ENCODE measurements at places on chromosomes 7 and 10. TPM values are rescaled to one million over a fixed set of nuclear protein-coding genes. Genes with fewer than 3 reads are reported as not detected.

HOXA2 gene
- total RNA-seq = not detected

P4HA1 gene
- 48.6 TPM for total RNA-seq

VWA2 gene
- 1.6 TPM for total RNA-seq

TMEM196 gene
- not detected for total RNA-seq

TYSND1 gene
- total RNA-seq = 13.4 TPM

SFXN2 gene
- total RNA-seq = 32.7 TPM

BEND7 gene
- 11.6 TPM for total RNA-seq

- no peaks in the 10 kb centered on the region for H3K4me1 ChIP-seq
- DNase-seq = no peak
- no peaks in the 10 kb centered on the region for H3K36me3 ChIP-seq
- H3K4me3 ChIP-seq = no peak overlapping the region
- H3K27me3 ChIP-seq = no peaks in the 10 kb centered on the region
Measured at GRCh38 chr7:47737601-47738000, 155.7 kb upstream of the TNS3 start.

GRCh38 chr7:116097365-116098009 is 66.9 kb upstream of the TFEC start:
- no peak overlapping the region for H3K4me3 ChIP-seq
- H3K27me3 ChIP-seq = no peaks in the 10 kb centered on the region
- no peaks in the 10 kb centered on the region for H3K36me3 ChIP-seq
- no peaks in the 10 kb centered on the region for H3K4me1 ChIP-seq
- no peak for DNase-seq

DNA sequence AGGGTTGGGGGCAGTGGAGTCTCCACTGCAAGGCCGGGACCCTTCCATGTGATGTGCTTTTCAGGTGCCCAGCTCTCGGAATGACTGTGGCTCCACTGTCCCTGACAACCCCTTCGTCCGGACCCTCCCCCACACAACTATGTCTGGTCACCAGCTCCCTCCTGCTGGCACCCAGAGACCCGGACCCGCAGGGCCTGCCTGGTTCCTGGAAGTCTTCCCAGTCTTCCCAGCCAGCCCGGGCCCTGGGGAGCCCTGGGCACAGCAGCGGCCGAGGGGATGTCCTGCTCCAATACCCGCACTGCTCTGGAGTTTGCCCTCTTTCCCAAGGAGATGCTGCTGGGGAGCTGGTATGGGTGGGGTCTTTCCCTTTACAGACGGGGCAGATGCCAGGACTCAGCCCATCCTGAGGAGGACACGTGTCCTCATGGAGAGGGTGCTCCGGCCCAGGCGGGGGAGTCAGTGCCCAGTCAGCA is 5.5 kb downstream of the ATP6V0E2 start:
- H3K4me3 ChIP-seq = no peak overlapping the region
- H3K36me3 ChIP-seq = no peaks in the 10 kb centered on the region
- no peaks in the 10 kb centered on the region for H3K27me3 ChIP-seq
- H3K27ac ChIP-seq = no peak overlapping the region

DNA sequence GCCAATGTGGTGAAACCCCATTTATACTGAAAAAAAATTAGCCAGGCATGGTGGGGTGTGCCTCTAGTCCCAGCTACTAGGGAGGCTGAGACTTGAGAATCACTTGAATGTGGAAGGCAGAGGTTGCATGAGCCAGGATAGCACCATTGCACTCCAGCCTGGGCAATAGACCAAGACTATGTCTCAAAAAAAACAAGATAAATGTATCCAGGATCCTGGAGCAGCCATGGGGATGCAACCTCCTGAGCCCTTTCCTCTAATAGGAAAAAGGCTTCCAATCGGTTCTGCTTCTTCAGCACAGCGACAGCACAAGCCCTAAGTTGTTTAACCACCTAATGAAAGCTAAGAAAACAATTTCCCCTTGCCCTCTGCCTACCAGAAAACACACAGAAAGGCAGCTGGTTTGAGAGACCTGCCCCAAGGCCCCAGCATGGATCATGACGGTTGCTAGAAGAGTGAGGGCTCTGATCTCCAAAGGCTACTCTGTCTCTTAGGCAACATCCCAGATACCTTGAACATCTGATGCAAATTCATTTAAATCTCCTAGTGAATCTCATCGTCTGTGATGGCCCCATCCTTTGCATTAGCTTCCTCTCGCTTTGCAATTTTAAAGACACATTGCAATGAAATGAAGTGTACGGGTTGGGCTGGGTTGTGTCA is 220.8 kb downstream of the ARHGAP21 start:
- no peak overlapping the region for H3K27ac ChIP-seq
- H3K27me3 ChIP-seq = no peaks in the 10 kb centered on the region
- peaks cover 2% of the 10 kb centered on the region for H3K36me3 ChIP-seq
- DNase-seq = no peak

DNA sequence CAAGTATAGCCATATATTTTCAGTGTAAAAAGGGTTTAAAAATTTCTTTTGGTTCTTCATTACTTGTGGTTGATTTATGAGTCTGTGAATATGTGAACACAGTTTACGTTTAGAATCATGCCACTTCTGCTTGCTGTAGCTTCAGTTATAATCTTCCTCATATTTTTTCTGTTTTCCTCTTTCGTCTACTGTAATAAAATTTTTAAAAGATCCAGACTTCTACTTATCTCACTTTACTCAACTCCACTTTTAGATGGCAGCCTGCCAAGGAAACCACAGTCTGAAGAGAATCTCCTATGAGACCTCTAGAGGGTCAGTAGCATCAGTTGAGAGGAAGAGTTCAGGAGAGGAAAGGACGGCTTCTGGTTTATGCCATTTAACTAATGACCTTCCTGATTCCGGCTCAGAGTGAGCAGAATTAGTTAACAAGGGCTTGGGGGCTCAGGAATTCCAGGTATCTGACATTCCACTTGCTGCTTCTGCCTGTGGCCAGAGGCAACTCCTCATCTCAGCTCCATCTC is 21.4 kb downstream of the CREB5 start:
- H3K27me3 ChIP-seq = no peaks in the 10 kb centered on the region
- peak; percentile 72 for DNase-seq
- H3K36me3 ChIP-seq = no peaks in the 10 kb centered on the region
- peaks cover 12% of the 10 kb centered on the region for H3K4me1 ChIP-seq
- H3K27ac ChIP-seq = peak overlapping the region; percentile 29
- no peak overlapping the region for H3K4me3 ChIP-seq

- H3K27me3 ChIP-seq = no peaks in the 10 kb centered on the region
- peaks cover 2% of the 10 kb centered on the region for H3K36me3 ChIP-seq
- no peak overlapping the region for H3K27ac ChIP-seq
- no peaks in the 10 kb centered on the region for H3K4me1 ChIP-seq
- H3K4me3 ChIP-seq = no peak overlapping the region
- no peak for DNase-seq
Measured at GRCh38 chr7:159064816-159065510, 79.7 kb downstream of the VIPR2 start.

DNA sequence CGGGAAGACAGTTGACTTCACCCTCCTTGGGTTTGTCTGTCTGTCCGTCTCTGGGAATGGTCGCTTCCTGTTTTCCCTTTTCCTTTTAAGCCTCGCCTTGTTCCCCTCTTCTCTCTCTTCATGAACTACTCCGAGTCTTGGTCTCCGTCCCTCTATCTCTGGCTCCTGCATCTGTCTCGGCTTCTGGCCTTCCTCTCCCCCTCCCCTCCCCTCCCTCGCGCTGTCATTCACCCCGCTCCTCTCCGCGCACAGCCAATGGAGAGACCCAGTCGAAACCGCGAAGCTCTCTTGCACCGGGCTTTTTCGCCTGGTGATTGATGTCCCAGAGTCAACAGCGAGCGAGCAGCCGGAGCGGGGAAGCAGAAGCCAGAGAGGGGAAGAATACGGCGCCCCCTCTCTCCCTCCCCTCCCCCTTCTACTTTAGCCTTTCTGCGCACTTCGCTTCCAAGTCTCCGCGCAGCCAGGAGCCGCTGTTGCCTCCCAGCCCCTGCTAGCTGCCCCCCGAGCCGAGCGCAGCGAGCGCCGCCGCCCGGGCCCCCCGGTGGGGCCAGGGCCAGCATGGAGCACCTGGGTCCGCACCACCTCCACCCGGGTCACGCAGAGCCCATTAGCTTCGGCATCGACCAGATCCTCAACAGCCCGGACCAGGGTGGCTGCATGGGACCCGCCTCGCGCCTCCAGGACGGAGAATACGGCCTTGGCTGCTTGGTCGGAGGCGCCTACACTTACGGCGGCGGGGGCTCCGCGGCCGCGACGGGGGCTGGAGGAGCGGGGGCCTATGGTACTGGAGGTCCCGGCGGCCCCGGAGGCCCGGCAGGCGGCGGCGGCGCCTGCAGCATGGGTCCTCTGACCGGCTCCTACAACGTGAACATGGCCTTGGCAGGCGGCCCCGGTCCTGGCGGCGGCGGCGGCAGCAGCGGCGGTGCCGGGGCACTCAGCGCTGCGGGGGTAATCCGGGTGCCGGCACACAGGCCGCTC is at the start of gene TLX1:
TSS of gene TLX1 (plus strand) at position 317 of the 978 bp plus-strand sequence. CDS start at position 559, 242 bp downstream.
- no peak within 1 kb of the TSS for H3K27ac ChIP-seq
- peak; percentile 83 for DNase-seq
- H3K4me1 ChIP-seq = no peaks in the 10 kb centered on the region
- peaks cover 98% of the 10 kb centered on the region for H3K27me3 ChIP-seq
- peak within 1 kb of the TSS; percentile 43 for H3K4me3 ChIP-seq
- no peaks in the 10 kb centered on the region for H3K36me3 ChIP-seq

DNA sequence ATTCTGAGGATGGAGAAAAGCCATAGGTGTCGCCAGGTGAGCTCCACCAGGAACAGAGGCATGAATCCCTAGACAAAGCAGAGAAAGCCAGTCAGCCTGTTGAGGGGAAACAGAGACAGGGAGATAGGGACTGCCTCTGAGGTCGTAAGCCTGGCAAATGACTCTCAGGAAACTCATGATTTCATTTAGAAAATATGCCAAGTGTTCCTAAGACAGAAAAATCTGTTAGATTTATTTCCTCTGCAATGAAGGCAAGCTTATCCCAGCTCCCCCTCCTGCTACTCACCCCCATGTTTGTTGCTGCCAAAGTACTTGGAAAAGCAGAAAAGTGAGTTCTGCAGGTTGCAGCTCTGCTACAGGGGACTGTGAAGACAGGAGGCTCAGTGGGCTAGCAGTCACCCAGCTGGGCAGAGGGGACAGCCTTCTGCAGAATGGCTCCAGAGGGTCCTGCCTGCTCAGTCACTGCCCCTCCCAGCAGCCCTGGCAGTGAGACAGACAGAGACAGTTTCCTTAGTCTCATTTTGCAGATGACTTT is 184.3 kb downstream of the ADRA2A start:
- DNase-seq = no peak
- H3K27me3 ChIP-seq = no peaks in the 10 kb centered on the region

DNA sequence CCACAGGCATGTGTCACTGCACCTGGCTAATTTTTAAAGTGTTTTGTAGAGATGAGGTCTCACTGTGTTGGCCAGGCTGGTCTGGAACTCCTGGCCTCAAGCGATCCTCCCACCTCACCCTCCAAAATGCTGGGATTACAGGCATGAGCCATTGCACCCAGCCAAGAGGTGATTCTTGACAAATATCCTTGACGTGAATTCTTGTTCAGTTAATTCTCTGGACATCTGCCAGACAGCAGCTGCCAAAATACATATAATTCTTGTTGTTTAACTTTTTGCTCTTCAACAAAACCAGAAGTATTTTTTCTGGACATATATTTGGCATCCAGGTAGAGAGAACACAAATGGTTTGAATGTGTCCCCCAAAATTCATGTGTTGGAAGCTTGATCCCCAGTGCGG is 3.2 kb downstream of the ACADSB start:
- H3K36me3 ChIP-seq = peaks cover 31% of the 10 kb centered on the region
- peaks cover 16% of the 10 kb centered on the region for H3K27me3 ChIP-seq
- no peak overlapping the region for H3K27ac ChIP-seq
- H3K4me3 ChIP-seq = no peak overlapping the region
- no peak for DNase-seq

- H3K36me3 ChIP-seq = no peaks in the 10 kb centered on the region
- no peaks in the 10 kb centered on the region for H3K27me3 ChIP-seq
- H3K4me1 ChIP-seq = no peaks in the 10 kb centered on the region
- DNase-seq = no peak
- no peak overlapping the region for H3K4me3 ChIP-seq
Measured at GRCh38 chr10:68171539-68172080, 60.3 kb downstream of the ATOH7 start.

GRCh38 chr7:81767926-81768325 is 1.9 kb downstream of the HGF start:
- H3K27me3 ChIP-seq = no peaks in the 10 kb centered on the region
- no peaks in the 10 kb centered on the region for H3K36me3 ChIP-seq
- no peak for DNase-seq
- no peak overlapping the region for H3K27ac ChIP-seq
- no peak overlapping the region for H3K4me3 ChIP-seq

- H3K27ac ChIP-seq = no peak overlapping the region
- no peak for DNase-seq
- no peaks in the 10 kb centered on the region for H3K27me3 ChIP-seq
- H3K4me3 ChIP-seq = no peak overlapping the region
Measured at GRCh38 chr7:139423091-139423490, 60.4 kb downstream of the KLRG2 start.

GRCh38 chr10:45418417-45418848 is 44.4 kb downstream of the ALOX5 start:
- H3K27me3 ChIP-seq = no peaks in the 10 kb centered on the region
- peak overlapping the region; percentile 91 for H3K4me3 ChIP-seq
- no peak for DNase-seq
- H3K4me1 ChIP-seq = no peaks in the 10 kb centered on the region
- no peak overlapping the region for H3K27ac ChIP-seq

DNA sequence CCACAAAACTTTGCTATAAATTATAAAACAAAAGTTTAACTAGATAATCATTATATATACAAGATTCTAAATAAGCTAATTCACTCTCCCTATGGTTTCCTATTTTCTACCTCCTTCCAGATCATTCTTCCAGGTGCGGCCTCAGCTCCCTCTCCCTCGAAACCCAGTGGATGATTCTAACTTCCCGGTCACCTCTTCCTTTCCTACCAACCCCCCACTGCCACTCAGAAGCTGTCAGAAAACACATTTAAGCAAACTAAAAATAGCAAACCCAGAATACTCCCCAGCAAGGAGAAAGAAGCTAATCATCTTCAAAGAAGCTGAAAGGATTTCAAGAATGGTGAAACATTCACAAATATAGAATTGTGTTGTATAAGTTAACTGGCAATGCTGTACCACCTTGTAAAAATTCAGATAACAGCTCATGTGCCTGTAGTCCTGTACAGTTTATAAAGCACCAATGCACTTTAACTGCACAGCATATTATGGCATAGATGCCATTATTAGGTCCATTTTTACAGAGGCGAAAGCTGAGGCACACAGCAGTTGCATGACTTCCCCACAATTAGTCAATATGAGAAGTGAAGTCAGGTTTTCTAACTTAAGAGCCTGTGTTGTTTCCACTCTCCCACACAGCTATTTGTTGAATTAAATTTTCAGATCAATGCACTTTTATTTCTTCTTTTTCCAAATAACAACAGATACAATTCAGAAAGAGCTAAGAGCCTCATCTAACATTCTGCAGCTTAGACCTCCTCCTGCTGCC is 13.7 kb upstream of the DNTT start:
- no peaks in the 10 kb centered on the region for H3K27me3 ChIP-seq
- no peak overlapping the region for H3K27ac ChIP-seq
- DNase-seq = no peak
- no peak overlapping the region for H3K4me3 ChIP-seq

GRCh38 chr7:110877016-110877415 is 213.9 kb upstream of the LRRN3 start:
- H3K36me3 ChIP-seq = no peaks in the 10 kb centered on the region
- no peak for DNase-seq
- peaks cover 1% of the 10 kb centered on the region for H3K4me1 ChIP-seq
- H3K4me3 ChIP-seq = no peak overlapping the region

All from H9 (cell line).